ENCODE measurements at places on chromosomes 1 and 21.

- no peak for DNase-seq
These were observed 99.5 kb downstream of the CACHD1 start for GRCh38 chr1:64569411-64569810.

DNA sequence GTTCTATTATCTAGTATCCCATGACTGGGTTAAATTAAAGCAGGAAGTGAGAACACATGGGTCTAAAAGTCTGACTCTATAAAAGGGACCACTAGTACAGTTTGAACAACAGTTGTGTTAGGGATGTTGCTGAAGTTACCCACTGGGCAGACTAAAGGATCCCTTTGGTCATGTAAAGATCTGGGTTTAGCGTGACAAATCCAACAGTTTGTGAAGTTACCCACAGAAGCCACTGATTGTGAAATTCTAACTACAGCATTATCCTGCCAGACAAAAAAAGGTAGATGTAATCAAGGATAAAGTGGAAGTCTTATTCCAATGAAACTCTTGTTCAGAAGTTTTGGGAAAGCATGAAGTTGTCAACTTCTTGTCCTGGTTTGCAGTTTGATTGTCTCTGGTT lies 5.7 kb downstream of the QSOX1 start:
- no peak for DNase-seq

GRCh38 chr1:232504651-232505050 lies 125.3 kb downstream of the SIPA1L2 start:
- DNase-seq: no peak

DNA sequence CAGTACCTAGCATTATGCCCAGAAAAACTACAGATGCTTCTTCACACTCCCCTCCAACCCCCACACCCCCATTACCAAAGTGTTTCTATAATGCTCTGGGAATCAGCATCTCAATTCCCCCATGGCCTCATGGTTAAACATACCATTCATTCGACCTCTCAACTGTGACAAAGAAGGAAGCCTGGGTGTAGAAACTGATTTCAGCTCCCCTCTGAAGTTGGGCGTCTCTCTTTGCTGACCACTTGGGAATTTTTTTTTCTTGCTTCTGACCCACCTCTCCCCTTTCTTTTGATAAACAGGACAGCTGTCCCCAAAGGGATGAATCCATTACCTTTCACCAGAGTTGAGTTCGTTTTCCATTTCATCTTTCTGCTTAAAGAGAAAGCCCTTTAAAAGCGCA lies 116.4 kb upstream of the HOOK1 start:
- no peak for DNase-seq

DNA sequence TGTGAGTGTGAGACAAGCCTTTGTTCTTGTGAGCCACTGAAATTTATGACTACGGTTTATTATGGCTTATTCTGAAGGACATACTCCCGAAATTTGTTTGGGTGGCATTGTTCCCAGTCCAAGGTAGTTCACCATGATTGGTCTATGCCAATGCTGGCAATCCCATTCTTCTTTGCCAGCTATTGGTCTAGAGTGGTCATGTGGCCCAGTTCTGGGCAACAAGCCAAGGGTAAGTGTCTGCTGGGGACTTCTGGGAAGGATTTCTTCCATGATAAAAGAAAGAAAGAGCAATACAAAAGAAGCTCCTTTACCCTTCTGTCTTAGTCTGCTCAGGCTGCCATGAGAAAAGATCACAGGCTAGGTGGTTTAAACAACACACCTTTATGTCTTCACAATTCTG lies 201.6 kb downstream of the SLC35F3 start:
- DNase-seq: no peak

DNA sequence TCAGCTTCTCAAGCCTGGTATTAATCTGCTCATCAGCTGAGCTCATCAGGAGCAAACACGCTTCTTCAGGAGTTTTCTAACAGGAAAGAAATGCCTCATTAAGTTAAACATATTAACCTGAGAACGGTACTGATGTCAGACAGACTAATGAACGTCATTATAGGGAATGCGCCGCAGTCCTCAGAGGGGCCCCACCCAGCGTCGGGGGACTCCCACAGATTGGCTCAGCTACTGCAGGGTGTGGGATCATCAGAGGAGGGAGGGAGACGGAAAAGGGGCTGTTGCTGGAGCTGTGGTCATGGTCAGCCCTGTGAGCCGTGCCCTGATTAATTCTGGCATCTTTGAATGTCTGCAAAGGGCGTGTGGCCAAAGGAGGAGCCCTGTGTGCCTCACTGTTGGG lies 348.5 kb downstream of the PTPRU start:
- no peak for DNase-seq

DNA sequence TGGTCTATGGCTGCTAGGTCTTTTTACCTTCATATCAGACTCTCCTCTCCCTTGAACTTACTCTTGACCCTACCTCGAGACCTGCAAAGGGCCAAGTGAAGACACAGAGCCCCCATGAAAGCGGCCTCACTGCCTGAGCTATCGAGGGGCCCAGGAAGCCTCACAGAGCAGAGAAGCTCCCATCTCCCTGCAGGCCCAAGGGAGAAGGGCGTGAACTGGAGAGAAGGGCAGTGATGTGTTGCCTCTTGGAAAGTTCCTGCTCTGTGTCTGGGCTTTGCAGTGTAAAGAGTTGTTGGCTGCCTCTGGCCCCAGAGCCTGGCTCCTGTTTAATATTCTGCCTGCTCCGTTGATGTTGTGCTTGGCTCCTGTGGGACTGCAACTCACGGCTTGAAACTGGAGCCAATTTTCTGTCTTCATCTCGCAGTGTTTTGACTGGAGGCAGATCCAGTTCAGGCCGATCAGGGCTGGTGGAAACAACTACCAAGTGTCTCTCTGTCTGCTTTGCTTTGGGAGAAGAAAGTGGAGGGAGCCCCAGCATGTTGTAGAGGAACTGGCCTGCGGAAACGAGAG lies 4.3 kb downstream of the SERTAD4 start:
- DNase-seq: no peak

GRCh38 chr1:150473659-150474058 lies 13.6 kb upstream of the TARS2 start:
- DNase-seq: no peak

DNA sequence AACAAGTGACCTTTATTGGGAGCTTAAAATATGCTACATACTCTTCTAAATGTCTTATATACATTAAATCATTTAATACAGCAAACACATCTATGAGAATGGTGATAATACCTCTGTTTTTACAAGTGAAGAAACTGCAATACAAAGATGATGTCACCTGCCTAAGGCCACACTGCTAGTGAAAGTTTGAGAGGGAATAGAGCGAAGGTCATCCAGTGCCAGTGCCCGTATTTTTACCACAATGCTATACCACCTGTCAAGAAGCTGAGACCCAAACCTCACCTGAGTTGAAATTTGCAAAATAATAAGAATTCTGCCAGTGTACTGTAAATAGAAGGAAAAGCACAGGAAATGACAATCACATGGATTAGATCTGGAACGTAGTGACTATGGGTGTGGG lies 200.4 kb upstream of the TMPRSS15 start:
- DNase-seq: no peak

DNA sequence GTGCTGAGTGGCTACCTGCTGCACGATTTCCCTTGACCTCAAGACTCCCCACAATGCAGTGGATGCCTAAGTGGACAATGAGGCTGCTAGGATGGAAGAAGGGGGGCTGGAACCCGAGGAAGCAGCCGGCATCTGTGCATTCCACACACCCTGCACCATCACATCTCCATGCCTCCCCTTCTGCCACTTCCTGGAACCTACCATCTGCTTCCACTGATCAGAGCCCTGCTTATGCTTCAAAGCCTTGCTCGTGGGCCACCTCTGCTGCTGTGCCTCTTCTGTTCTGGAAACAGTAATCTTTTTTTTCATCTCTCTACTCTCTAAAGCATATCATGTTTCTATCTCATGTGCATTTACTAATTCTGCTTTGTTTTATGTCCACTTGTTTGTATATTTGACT lies 66.2 kb upstream of the WDR26 start:
- no peak for DNase-seq

- no peak for DNase-seq
These were observed 20.5 kb upstream of the RPTN start for GRCh38 chr1:152179566-152179965.

Measured in NCI-H2029 (cell line).